Activated T-cell treated with anti-CD3 and anti-CD28 coated beads, Interleukin-2, amount 50 U/mL, for 72 hours (primary cell): ENCODE measurements at places on chromosomes 6 and 20. TPM values are rescaled to one million over a fixed set of nuclear protein-coding genes. Genes with fewer than 3 reads are reported as not detected.

- DNase-seq, result no peak
These were observed 160.4 kb downstream of the TMEM242 start for GRCh38 chr6:157162766-157163433.

GRCh38 chr20:43331906-43332305 lies 125.8 kb upstream of the SRSF6 start:
- DNase-seq, result no peak

DNA sequence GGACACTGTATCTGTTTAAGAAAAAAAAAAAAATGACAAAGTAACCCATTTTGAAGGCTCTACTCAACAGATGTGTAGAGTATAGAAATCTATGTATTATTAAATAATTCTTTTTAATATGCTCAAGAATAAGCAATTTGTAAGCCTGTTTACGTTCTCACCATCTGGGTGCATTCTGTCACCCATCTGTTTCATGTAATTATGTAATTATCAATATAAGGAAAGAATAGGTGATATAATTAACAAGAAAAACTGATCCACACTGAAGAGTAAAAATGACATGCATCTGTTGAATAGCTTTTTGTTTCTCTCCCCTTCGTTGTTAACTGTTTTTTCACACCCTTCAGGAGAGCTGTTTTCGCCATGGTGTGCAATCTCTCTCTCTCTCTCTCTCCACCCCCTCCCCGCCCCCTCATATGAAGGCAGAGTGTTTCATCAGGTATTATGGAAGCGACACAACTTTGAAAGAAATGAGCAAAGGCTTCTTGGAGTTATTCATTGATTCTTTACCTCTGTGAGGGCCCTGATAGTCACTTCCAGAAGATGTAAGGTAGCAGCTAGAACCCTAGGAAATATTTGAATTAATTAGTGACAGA lies 154.3 kb upstream of the INSM1 start:
- DNase-seq, result no peak

- DNase-seq, result no peak
These were observed 39.3 kb upstream of the C20orf144 start for GRCh38 chr20:33622705-33623365.

The CDH4 gene
- total RNA-seq, result 0.17 TPM

The AURKA gene
- 110 TPM for total RNA-seq
